Neuronal stem cell (in vitro differentiated cells): ENCODE measurements at places on chromosomes 16 and 17.

DNA sequence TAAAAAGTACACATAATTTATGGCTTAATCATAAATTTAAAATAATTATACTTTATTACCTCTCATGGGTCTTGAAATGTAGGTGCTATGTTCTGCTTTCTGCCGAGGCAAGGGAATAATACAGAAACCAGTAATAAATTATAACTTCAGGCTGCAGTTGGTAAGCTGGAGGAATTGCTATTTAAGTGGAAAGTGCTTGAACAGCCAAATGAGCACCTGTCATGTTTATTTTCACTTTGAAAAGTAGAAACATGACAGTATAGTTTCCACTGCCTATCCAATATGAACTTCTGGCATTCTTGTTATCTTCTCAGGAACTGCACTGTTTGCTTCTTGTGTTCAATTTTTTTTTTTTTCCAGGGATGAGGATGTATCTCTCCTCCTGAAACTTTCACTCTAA is 146.0 kb downstream of the FTO start:
- no peak for DNase-seq

DNA sequence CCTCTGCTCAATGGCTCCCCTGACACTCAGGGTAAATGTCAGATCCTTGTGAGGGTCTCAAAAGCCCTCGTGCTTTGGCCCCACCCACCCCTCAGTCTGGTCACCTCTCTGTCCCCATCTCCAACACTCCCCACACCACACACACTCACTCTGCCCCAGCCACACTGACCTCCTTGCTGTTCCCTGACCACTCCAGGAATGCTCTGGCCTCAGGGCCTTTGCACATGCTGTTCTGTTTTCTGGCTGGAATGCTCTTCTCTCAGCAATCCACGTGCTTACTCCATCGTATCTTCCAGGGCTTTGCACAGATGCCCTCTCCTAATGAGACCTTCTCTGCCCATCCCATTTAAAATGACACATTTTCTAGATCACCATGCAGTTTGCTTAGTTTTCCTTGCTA is 28.2 kb downstream of the GAS7 start:
- DNase-seq = no peak

DNA sequence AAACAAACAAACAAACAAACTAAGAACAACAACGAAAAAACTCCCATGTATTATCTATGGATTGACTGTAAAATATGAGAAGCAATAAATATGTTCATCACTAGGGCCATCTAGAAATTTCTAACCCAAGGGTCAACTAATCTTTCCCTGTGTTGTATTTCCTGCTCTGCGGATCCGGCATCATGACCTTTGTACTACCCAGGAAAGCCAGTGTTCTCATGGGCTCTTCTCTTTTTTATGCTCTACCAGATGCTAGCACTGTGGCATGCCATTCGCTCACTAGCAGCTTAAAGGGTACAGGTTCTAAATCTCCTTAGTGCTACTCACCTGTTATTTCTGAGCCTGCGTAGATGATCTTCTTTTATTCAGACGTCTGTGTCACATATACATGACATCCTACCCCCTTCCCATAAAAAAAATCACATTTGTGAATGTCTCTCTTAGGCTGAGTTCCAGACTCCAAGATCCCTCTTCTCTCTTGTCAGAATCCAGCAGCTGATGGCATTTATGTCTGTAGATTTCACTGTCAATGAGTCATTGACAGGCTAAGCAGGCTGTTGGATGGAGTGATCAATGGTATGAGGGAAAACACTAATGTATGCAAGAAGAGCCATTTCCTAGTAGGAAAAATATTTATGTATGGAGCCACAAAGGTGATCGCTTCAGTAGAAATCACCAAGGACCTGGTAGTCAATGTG is 100.0 kb downstream of the WWOX start:
- DNase-seq = no peak

DNA sequence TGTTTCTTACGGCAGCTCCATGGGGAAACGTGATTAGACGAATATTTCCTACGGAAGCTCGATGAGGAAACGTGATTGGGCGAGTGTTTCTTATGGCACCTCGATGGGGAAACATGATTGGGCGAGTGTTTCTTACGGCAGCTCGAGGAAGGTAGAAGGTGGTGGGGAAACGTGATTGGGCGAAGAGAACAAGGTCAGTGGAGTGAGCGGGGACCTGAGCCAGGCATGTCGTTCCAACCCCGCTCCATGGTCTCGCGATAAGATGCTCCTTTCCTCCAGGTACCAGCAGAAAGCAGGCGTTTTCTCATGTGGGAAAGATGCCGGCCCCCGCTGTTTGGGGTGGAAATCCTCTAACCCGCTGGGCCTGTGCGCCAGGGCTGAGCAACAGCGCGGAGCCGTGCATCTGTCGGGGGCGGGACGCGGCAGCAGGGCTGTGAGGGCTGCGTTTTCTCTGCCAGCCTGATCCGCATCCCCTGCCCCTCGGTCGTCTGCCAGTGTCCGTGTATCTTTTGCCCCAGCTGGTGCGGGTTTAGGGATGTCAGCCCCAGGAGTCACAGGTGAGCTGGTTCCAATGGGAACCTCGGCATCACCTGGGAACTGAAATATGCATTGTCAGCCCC is 25.6 kb upstream of the DOC2B start:
- no peak for DNase-seq

DNA sequence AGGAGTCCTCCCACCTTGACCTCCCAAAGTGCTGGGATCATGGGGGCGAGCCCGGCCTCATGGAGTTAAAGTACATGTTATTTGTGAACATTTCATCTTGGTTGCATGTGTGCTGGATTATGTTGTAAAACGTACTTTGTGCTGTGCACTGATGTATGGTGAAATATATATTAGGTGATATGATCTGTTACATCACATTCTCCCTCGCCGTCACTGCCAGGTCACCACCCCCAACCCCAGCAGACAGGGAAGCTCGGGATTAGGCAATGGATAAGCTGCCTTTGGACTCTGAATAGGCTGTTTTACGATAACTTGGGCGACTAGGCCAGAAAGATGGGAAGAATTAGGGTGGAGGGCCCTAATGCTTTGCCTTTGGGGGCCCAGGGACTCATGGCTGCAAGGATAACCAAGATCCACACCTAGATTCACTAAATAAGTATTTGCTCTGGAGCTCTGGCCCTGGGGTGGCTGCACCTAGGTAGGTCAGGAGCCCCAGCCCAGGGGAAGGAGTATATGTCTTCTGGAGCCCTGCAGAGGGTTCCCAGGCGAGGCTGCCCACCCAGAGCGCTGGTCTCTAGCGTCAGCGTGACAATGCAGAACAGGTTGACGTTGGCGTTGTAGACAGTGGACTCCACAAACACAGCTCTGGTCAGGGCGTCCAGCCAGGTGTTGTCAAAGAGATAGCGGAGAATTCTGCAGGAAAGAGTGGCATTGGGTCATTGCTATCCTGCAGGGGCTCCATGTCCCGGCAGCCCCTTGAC is 27.1 kb upstream of the GCSH start:
- no peak for DNase-seq

DNA sequence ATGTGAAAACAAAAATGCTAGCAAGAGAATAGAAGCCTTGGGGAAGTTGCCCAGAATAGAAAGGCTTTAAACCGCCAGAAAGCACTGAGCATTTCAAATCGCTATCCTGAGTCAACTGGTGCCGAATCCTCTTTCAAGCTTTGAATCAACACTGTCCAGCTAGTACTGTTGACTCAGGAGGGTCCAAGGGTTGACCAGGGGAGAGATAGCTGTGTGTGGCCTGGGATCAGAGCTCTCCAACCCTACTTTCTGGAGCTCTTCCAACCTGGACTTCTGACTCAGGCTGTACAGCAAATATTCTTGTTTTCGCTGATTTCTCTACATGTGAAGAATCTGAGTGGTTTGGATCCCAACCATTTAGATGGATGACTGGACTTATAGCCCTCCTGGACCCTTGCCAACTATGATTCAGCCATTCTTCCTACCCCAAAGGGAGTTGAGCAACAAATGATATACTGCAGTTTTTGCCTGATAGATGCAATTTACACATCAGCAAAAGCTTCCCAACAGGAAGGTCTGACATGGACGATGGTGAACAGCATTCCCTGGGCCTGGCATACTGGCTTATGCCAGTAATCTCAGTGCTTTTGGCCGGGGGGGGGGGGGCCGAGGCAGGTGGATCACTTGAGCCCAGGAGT is 154.0 kb upstream of the SDK2 start:
- DNase-seq = no peak

GRCh38 chr17:6551869-6552531 is 4.4 kb downstream of the PITPNM3 start:
- no peak for DNase-seq

- DNase-seq = no peak
These were observed 27.5 kb downstream of the ZCCHC14 start for GRCh38 chr16:87465306-87465705.

DNA sequence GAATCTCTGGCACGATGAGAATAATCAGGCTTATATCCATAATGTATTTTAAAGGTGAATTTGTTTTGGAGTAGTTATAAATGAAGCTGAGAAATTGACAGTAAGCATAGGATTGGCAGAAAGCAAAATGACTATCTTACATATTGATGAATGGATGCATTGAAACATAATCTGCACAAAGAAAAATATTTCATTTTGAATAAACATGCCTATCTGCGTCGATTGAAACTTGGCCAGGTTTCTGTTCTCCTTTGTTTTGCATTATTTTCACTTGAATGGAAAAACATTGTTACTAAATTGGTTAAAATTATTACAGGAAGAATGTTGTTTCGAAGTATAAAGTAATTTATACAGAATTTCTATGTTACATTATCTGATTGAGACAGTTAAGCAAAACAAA is 128.2 kb downstream of the USP22 start:
- no peak for DNase-seq

DNA sequence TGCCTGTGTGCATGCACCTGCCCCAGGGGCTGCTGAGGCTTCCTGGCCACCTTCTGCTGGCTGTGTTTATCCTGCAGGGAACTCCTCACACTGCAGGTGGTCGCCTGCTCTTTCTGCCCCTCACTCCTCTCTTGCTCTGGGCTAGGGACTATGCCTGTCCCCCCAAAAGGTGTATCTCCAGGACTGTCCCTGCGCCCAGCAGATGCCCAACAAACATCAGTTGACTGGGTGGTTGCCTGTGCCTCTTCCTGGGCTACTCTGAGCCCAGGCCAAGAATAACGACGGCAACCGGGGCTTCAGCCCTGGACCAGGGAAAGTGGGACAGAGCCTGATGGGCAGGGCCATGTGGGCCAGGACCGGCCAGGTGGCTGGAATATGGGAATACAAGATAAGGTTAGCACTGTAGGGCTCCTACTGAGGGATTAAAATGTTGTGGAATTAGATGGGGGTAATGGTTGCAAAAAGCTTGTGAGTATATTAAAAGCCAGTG is 55.4 kb downstream of the VAC14 start:
- DNase-seq = no peak

GRCh38 chr16:12314653-12315185 is 338.2 kb downstream of the SNX29 start:
- no peak for DNase-seq

GRCh38 chr17:48002266-48002915 is 31.5 kb downstream of the CDK5RAP3 start:
- no peak for DNase-seq

- DNase-seq = no peak
These were observed 55.8 kb downstream of the MYH13 start for GRCh38 chr17:10316801-10317542.

DNA sequence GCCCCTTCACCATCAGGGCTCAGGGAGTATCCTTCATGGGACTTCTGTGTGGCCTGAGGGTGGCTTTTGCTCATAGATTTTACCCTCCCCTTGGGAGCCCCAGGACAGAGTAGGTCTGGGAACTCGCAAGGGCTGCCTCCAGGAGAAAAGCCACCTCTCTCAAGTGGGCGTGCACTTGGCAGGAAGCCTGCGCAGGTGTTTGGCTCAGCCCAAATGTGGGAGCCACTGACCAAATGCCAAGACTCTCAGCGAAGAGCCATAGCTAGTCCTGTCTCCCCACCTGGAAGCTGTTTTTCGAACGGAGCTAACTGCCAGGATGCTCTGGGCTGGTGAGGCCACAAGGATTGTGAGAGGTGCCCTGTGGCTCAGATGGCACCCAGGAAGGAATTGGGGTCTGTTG is 2.0 kb upstream of the HSD17B2 start:
- no peak for DNase-seq

GRCh38 chr16:53445534-53445933 is 11.3 kb downstream of the RBL2 start:
- DNase-seq = no peak

DNA sequence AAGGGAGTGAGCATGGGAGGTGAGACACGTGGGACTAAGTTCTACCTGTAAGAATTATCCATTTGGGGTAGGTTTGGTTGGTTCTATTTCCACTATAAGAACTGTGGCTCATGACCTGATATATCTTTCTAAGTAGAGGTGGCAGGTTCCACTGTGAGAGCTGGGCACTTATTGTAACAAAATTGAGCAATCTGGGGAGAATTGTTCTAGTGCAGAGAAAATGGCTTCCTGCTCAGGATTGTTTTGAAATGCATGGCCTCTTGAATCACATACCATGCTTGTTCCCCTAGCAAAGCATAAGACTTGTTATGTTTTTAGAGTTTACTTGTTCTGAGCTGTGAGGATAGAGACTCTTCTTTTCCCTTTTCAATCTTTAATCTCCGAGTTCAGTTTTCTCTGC is 125.9 kb downstream of the MAP2K6 start:
- no peak for DNase-seq

DNA sequence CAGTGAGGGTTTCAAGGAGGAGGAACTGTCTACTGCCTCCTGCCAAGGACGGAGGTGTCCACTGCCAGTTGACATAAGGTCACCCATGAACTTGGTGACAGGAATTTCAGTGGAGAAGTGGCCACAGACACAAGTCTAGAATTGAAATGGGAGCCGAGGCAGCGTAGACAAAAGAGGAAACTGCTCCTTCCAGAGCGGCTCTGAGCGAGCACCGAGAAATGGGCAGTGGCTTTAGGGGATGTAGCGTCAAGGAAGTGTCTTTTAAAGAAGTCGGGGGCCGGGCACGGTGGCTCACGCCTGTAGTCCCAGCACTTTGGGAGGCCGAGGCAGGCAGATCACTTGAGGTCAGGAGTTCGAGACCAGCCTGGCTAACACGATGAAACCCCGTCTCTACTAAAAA is 3.1 kb upstream of the SERPINF1 start:
- no peak for DNase-seq

- no peak for DNase-seq
These were observed 47.6 kb downstream of the CPD start for GRCh38 chr17:30426292-30426691.

- DNase-seq = no peak
These were observed 127.0 kb downstream of the XYLT1 start for GRCh38 chr16:17343728-17344127.

GRCh38 chr17:46787478-46787877 is 31.0 kb downstream of the WNT3 start:
- no peak for DNase-seq

- DNase-seq = no peak
These were observed 406.3 kb downstream of the NPIPA8 start for GRCh38 chr16:17930280-17930679.
